CD4-positive, alpha-beta T cell treated with Interleukin-15 for 1 hour (primary cell): ENCODE measurements at places on chromosomes 7 and 10.

DNA sequence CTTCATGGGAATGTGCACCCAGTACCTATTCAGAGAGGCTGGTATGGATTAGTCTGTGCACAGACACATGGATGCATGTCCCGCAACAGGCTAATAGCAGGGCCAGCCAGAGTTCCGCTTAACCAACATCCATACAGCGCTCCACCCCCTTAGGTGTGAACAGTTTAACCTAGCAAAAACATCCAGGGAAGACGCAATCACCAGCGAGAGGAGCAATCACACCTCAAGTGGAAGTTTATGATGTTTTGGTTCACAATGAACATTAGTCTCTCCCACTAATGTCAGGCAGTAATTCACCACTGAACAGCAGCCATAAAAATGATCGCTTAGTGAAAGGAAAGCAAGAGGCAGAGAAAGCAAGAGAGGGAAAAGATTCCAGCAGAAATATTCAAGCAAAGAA is 91.1 kb downstream of the PLXNA4 start:
- no peak for DNase-seq

- no peak for DNase-seq
Observed at GRCh38 chr7:83684928-83685327, 36.0 kb upstream of the SEMA3E start.

GRCh38 chr7:80443325-80443724 is 68.5 kb downstream of the GNAT3 start:
- peak; percentile 28 for DNase-seq

DNA sequence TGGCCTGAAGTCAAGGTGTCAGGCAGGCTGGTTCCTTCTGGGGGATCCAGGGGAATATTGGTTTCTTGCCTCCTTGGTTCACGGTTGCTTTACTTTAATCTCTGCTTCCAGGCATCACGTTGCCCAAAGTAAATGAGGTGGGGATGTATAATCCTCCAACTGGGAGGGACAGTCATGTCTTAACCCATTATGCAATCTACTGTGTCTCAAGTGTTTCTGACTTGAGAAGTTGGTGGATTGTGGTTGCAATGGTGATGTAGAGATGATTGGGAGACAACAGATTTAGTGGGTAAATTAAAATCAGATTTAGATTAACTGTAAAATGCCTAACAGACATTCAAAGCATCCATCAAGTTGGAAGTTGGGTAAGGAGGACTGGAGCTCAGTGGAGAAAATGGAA is 32.7 kb downstream of the TBXAS1 start:
- DNase-seq: no peak

- peak; percentile 58 for DNase-seq
Observed at GRCh38 chr7:2956526-2957368, 86.9 kb downstream of the CARD11 start.

DNA sequence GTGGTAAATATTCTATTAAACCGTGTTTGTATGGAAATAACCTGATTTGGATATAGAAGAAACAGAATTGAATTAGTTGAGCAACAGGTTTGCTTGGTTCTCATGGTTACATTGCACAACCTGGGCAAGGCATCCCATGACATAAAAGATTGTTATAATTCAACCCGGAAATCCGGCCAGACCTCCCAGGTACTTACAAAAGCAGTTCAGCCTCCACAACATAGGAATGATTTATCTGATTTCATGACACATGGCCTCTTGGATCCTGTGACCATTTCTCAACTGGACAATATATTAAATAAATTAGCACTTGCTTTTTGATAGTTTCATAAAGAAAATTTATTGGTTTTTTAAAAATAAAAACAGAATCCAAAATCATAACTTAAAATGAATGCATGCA is 55.1 kb upstream of the PTPN12 start:
- peak; percentile 45 for DNase-seq
